ENCODE measurements at places on chromosomes 2 and 18.

- no peak for DNase-seq
Observed at GRCh38 chr18:26536032-26536431, 12.3 kb downstream of the KCTD1 start.

- no peak for DNase-seq
Observed at GRCh38 chr2:239534581-239535412, 134.0 kb upstream of the HDAC4 start.

DNA sequence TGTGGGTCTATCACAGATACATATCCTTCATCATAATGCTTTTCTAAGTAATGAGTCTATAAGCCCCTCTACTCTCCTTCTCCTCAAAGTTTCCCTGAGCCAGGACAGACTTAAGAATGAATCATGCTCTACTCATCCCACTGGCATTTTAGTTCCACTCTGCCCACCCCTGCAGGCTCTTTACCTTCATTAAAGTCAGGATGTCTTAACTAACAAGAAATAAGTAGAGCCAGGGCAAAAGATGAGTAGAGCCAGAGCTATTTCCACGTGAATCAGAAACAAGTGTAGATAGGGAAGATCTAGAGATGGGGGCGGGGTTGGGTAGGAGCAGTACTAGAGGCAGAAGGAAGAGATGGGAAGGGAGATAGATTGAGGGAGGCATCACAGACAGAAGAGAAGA is 790.5 kb downstream of the RNF144A start:
- DNase-seq: peak; percentile 86

DNA sequence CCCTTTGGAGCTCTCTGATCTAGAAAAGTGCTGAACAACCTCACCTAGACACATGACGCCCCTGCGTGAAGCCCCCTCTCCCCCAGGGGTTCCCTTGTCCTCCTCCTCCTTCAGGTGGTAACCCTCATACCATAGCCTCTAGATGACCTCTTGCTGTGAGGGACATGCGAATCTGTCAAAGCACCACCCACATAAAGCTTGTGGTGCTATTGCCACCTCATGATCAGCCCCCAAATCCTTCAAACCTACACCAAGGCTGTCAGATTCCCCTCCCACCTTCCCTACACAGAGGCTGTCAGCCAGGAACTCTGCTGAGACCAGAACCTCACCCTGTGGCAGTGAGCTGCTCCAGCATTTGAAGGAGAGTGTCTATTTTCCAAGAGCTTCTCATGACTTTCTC is 43.1 kb upstream of the TEX51 start:
- DNase-seq: peak; percentile 18

DNA sequence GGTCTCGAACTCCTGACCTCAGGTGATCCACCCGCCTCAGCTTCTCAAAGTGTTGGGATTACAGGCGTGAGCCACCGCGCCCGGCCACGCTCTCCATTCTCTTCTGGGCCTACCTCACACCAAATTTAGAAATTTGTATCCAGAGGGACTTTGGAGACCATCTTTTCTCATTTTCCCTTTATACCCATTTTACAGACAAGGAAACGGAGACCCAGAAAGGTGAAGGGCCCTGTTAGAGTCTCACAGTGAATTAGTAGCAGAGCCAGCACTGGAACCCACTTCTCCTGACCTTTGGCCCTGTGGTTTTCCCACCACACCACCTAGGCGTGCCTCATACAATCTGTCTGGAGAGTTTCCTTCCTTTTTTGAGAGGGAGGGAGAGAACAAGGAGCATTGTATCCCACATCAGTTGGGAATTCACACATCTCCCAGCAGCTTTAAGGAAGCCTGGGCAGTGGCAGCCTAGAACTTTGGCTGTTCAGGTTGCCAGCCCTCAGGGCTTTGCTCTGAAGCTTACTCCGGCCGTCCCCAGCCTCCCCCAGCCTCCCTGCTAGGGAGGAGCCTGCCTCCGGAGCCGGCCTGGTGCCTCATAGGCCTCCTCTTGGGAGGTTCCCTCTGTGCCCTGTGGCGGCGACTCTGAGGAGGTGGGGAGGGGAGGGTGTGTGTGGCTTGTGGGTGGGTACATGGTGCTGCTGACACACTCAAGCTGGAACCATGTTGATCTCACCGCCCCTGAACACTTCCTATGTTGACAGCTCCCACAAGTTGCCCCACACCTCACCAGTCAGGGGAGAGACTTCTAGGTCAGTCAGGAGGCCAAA is 13.8 kb downstream of the FOSL2 start:
- peak; percentile 93 for DNase-seq

DNA sequence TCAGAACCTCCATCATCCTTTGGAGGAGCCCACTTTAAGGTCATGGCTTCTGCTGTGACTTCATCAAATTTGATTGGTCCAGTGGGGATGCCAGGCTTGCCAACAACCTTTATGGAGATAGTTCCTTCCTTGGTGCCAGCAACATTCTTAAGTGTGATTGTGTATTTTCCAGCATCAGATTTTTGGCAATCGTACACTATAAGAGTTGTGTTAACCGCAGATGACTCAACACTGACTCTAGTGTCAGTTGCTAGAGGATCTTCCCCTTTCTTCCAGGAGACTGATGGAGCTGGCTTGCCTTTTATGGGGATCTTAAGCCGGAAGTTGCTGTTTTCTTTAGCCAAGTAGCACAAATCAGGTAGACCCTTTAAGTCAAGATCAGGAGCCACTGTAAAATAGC is 98.7 kb downstream of the PLEKHA3 start:
- DNase-seq: peak; percentile 13

DNA sequence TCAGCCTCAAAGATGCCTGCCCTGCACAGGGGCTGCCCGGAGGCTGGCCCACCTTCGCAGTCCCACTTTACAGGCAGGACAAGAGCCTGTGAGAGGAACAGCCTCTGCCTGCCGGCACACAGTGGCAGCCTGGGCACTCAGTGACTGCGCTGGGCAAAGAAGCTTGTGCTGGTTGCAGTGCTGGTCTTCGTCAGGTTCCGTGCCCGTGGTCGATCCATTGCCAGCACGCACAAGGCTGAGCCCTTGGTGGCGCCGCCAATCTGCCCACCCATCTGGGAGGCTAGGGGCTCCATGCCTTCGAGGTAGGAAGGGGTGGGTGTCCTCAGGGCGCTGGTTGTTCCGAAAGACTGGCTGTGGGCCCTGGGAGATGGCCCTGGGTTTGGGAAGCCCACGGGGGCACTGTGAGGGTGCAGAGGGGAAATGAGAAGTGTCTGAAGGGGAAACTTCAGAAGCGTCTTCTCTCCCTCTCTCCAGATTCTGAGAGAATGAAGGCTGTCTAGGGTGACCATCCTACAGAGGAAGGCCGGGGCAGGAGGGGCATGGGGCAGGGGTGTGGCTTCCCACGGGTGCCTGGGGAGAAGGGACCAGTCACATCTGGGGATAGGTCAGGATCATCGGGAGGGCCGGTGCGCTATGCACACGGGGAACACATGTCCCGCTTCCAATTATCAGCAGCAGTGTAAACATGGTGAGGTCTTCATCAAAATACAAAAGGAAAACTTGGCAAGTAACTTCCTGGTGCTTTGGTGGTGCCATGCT is 49.1 kb upstream of the HS6ST1 start:
- no peak for DNase-seq

DNA sequence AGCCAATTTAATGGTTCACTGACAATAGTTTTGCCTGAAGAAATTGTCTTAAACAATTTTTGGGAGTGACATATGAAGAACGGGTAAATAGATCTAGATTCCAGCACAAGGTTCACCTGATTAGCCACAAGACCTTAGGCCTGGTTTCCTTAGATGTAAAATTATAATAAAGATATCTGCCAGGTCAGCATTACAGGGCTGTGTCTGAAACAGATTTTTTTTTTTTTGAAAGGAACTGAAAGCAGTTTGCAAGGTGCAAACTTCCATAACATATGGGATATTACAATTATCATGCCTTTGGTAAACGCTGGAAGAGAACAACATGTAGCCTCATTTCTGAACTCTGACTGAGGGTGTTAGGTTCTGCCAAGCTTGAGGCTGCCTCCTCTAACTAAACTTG is 599.4 kb downstream of the ERBB4 start:
- DNase-seq: no peak

GRCh38 chr2:96558485-96558884 is 21.9 kb downstream of the ARID5A start:
- DNase-seq: peak; percentile 31

- DNase-seq: no peak
Observed at GRCh38 chr18:60508108-60508507, 135.5 kb upstream of the MC4R start.

DNA sequence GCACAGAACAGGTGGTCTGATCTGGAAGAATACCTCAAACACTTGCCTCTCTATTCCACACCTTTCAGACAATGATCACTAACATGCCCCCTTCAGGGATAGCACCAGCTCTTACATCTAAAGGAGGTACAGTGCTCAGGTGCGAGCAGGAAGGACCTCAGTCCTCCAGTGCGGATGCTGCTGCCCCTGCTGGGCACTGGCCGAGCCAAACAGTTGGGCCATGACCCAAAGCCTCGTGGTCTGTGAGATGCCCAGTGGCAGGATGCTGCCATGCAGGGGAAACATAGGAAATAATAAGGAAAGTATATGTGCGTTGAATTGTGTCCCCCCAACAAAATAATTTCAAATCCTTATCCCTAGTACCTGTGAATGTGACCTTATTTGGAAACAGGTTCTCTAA is 243.7 kb downstream of the NDUFA10 start:
- DNase-seq: peak; percentile 19

- peak; percentile 65 for DNase-seq
Observed at GRCh38 chr18:39990540-39990939, 1964.5 kb upstream of the PIK3C3 start.

GRCh38 chr2:215238485-215239098 is 73.3 kb upstream of the ATIC start:
- no peak for DNase-seq

GRCh38 chr18:30957066-30957465 is 85.5 kb downstream of the DSC3 start:
- DNase-seq: no peak

- DNase-seq: no peak
Observed at GRCh38 chr2:69776886-69777785, 35.2 kb downstream of the ANXA4 start.

DNA sequence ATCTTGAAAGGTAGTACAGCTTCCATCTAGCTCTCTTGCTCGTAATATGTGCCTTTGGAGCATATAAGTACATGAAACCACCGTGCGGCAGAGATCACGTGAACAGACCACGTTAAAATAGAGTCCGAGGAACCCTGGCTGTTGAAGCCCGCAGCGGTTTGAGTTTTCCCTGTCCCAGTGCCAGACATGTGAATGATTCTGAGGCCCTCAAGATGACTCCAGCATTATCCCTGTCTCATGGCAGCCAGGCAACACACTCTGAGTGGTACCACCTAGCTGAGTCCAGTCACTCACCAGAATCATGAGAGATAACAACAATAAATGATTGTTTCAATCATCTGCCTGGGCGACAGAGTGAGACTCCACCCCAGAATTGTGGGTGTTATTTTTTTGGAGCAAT is 21.6 kb upstream of the AAK1 start:
- no peak for DNase-seq

DNA sequence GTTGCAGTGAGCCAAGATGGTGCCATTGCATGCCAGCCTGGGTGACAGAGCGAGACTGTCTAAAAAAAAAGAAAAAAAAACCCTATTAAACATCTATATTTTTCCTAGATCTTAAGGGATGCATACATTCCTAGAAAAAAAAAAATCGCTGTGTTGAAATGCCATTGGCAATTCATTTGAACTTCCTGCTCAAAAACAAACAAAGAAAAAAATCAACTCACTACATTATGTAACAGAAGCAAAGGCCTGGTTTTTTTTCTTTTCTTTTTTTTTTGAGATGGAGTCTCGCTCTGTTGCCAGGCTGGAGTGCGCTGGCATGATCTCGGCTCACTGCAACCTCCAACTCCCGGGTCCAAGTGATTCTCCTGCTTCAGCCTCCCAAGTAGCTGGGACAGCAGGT is 21.7 kb upstream of the STRN start:
- DNase-seq: no peak

DNA sequence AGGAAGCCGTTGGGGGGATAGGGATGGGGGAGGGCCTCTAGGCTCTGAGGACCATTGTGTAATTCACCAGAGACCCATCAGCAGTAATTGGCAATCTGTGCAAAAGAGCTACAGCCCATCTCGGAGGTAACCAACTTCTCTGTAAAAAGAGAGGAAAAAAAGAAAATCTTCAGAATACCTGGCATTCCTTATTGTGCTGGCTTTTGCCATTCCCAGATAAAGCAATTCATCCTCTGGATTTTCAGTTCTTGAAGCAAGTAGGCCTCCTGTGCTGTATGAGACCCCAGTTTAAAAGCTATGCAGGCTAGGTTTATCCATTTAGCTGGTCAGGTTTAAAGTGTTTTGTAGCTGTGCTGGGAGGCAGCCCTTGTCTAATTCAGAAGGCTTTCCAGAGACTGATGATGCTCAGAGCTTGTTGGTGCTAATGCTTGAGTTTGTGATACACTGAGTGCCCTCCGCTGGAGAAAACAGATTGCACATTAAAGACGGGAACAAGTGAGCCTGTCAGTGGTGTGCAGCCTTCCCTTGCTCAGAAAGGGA is at the start of gene LRRTM4:
TSS of gene LRRTM4 (minus strand) at position 446 of the 540 bp plus-strand sequence.
- DNase-seq: peak; percentile 75

GRCh38 chr18:42340423-42341009 is 385.5 kb downstream of the PIK3C3 start:
- no peak for DNase-seq

DNA sequence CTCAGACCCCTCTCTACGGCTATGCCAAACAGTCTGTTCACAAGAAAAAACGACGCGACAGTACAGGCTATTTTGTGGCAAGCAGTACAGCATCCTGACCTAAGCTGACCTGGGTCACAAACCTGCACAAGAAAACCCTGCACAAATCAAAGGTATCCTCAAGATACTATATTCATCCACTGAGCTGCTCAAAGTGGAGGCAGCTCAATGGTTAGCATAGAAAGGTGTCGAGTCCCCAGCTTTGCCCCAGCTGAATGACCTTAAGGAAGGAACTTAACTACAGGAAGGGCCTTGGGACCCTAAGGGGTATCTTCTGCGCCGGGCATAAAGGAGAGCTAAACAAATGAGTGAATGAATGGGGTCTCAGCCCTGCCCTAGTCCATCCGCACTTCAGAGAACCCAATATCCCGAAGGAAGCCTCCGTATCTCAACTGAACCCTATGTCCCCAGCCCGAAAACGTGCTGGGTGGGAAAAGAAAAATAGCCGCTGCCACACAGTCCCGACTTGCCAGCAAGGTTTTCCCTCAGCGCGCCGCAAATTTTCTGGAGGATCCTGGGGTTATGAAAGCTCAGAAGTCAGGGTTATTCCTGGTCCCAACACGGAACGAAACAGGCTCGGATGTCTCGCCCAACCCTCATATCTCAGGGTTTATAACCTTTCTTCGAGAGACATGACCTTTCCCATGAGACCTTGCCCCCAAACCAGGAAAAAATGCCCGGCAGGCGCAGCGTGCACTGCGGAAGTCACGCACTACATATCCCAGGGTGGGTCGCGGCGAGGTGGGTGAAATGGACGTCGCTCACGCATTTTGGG is at the start of gene FASTKD1:
TSS of gene FASTKD1 (minus strand) at position 706 of the 814 bp plus-strand sequence. CDS start 1,836 bp downstream, outside the sequence.
- DNase-seq: peak; percentile 96

DNA sequence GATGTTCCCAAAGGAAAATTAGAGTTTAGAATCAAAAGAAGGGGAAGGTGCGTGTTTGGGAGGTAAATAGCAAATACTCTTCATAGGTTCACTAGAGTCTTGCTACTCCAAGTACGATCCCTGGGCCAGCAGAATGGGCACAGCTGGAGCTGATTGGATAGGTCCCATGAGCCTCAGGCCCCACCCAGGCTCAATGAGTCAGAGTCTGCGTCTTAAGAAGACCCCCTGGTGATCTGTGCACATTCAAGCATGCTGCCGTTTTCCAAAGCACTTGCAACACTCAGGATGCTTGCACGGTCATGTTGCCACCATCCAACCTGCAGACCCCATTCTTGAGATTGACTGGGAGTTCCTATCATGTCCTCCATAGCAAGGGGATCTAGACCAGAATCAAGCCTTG is 40.5 kb downstream of the ABCG8 start:
- no peak for DNase-seq
